ENCODE measurements at places on chromosomes 2 and 18. TPM values are rescaled to one million over a fixed set of nuclear protein-coding genes. Genes with fewer than 3 reads are reported as not detected.

The C2orf15 gene
- 1.9 TPM for total RNA-seq

The MOCOS gene
- total RNA-seq, result 0.19 TPM

The MRO gene
- not detected for total RNA-seq

The SCN2A gene
- 0.05 TPM for total RNA-seq

The DSC1 gene
- total RNA-seq, result not detected

The DSEL gene
- total RNA-seq, result 0.50 TPM

The C2orf80 gene
- total RNA-seq, result not detected
